ENCODE measurements at places on chromosomes 7 and 10.

GRCh38 chr7:127550247-127550646, 35.1 kb downstream of the GCC1 start:
- no peak for DNase-seq

- DNase-seq = peak; percentile 83
These were observed 2.5 kb downstream of the LFNG start for GRCh38 chr7:2521952-2522591.

GRCh38 chr7:25427721-25428120, 199.4 kb upstream of the NPVF start:
- DNase-seq = no peak

DNA sequence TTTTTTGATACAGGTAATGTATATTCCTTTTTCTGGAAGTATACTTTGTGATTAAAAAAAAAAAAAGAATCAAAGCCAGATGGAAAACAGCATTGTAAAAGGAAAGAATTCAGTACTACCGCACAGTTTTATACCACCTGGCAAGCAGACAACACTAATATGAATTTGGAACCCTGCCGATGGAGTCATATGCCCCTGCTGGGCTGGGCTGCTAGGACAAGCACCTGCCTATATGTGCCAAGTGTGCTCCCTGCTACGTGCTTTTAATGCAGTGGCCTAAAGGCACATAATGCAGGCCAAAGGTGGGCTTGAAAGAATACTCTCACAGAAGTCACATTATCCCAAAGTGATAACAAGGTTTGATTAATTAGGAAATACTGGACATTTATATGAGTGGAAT, 29.8 kb upstream of the WAC start:
- no peak for DNase-seq

DNA sequence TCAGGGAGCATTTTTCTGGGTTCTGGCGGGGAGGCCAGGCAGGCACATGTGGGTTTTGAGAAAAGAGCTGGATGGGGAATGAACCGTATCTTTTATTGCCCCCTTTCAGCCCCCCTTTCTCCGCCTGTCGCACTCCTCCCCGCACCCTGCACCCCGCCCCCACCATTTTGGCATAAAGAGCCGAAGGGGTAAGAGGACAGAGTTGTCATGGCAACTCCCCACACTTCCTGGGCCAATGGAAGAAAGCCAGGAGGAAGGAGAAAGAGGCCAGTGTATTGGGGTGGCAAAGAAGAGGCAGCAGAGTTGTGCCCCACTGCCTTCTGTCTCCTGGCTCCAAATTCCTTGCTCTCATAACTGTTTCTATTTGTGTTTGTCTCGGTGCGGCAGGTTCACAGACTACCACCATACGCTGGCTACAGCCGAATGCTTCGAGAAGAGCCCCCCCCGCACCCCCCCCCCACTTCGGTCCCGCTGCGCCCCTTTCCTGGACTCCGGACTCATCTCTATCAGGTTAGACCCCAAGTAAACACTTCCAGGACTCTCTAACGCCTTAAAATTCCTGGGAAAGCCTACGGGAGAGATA, 3.4 kb downstream of the KCNIP2 start:
- peak; percentile 46 for DNase-seq

DNA sequence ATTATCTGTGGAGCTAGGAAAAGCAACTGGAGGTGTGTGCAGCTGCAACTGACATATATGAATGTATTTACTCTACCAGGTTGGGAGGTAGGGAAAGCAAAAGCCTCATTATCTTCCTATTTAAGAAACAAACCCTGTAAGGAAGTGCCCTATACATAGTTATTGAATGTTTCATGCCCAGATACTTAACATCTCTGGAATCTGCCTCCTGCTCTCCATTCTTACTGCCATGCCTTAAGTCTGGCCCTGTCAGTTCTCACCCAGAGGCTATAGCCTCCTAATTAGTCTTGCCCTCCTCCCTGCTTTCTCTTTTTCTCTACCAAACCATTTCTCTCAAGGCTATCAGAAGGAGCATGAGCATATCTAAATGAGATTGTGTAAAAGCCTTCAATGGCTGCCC, 542.6 kb upstream of the LRRN3 start:
- DNase-seq = no peak

- DNase-seq = no peak
These were observed 68.3 kb downstream of the MLLT10 start for GRCh38 chr10:21602313-21602712.

All from activated T-cell treated with anti-CD3 and anti-CD28 coated beads, Interleukin-2, amount 50 U/mL, for 48 hours (primary cell).